LHCN-M2 (cell line): ENCODE measurements at places on chromosomes 16 and 17. TPM values are rescaled to one million over a fixed set of nuclear protein-coding genes. Genes with fewer than 3 reads are reported as not detected.

The DNASE1L2 gene
- total RNA-seq = 1.4 and 2.2 TPM in 2 replicates

DNA sequence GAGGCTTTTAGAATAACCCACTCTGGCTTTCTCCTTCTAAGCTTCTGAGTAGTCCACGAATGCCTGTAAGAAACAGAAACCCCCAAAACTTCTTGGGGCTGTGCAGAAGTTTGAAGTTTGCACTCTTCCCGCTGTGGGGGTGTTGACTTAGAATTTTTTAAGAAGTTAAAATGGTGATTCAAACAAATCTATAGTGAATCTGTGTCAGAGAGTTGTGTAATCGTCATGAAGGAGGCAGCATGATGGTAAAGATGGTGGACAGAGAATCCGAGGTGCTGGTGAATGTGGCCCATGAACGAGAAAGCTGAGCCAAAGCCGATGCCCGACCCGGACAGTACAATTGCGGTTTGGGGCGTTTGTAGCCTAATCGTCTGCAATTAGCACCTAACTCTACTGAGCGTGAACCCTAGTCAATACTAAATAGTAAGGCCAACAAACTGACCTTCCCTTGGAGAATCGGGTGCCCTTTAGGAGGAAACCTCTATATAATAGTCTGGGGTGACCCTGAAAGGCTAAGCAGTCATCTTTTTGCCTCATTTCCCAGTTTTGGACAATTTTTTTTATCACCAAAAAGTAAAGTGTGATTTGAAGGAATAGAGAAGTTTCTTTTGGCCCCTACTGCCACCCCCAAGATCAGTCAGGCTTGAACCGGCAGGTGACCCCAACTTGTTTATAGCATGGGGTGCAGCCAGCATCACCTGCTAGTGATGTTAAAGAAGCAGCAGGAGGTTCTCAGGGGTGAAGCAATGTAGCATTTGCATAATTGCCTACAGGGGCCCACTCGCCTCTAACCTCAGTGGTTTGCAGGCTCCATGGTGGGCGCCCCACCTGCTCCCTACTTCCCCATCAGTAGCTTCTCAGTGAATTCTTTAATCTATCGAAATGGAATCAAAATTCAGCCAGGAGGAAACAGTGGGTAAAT, 11.2 kb downstream of the IRF8 start:
- DNase-seq = no peak

- no peak for DNase-seq
Observed at GRCh38 chr16:15509051-15509592, 74.7 kb downstream of the BMERB1 start.

DNA sequence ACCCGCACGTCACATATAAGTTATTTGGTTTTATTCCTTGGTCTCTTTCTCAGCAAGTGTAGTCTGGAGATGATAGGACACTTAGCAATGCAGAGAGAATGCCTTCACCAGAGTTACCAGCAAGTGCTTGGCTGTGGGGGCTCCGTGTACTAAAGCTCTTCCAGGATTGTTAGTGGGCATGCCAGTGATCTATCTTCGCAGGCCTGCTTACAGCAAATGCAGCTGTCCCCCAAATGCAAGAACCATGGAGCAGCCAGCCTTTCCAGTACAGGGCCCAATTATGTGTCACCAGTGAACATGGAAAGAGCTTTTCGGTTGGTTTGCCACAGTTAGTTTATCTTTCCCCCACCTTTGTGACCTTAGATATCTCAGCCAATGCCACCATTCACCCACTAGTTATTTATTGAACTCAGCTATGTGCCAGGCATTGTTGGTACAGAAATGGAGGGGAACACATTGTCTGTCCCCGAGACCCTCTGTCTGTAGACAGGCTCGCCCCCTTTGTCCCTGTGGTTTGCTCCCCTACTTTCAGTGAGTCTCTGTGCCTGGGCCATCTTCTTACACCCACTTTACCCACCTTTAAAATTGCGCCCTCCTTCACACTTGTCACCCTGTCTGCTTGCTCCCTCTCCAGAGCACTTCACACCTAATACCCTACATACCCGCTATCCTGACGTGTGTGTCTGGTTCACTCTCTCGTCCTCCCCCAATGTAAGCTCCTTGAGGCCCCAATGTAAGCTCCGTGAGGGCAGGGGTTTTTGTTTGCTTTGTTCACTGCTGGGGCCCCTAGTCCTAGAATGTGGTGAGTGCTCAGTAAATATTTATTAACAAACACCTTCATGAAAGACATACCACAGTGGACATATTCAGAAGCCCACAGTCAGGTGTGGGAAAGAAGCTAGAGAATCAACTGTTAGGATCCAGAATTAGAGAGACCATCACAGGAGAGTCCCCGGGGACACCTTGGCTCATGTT, 13.3 kb downstream of the USP10 start:
- DNase-seq = no peak

GRCh38 chr17:76080768-76081287, 1.8 kb downstream of the ZACN start:
- no peak for DNase-seq
